ENCODE measurements at places on chromosomes 13 and 19. TPM values are rescaled to one million over a fixed set of nuclear protein-coding genes. Genes with fewer than 3 reads are reported as not detected.

The ODAD3 gene
- not detected for total RNA-seq

The MYO16 gene
- not detected for total RNA-seq

The NCAN gene
- total RNA-seq = not detected

The OR7C1 gene
- not detected for total RNA-seq

The AMH gene
- total RNA-seq = 5.4 TPM

The TTC9B gene
- total RNA-seq = not detected

The LRRC4B gene
- total RNA-seq = not detected

The CEACAM16 gene
- not detected for total RNA-seq

The ZNF329 gene
- 2.7 TPM for total RNA-seq

The FXYD7 gene
- total RNA-seq = 2.2 TPM

Measured in T-helper 1 cell treated with Interleukin-12 subunit alpha and Interleukin-12 subunit beta and Interleukin-4 antibody, amounts not matched to agents 30 ng/mL and 1 ng/mL, for 36 hours (primary cell).